Activated CD8-positive, alpha-beta memory T cell treated with anti-CD3 and anti-CD28 coated beads for 4 hours (primary cell): ENCODE measurements at places on chromosomes 5 and 9.

GRCh38 chr9:13380903-13381302, 101.4 kb upstream of the MPDZ start:
- DNase-seq = no peak

DNA sequence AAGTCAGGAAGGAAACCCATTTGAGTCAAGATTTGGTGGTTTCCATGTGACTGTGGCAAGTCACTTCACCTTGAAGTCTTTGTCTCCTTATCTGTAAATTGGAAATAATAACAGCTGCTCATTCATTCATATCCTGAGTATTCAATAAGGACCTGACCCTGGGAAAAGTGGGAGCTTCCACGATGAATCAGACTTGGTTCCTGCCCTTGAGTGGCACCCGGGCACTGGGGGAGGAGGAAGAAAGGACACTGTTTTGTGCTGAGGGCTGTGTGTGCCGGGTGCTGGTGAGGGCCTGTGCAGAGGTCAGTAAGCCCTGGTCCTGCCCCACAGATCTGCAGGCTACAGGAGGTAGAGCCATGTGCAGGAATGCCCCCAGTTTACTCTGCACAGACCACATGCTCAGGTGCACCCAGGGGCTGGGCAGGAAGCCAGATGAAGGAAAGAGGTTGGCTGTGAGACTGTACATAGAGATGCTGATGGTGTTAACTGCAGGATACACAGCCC, 6.8 kb downstream of the NDST1 start:
- no peak for DNase-seq

- DNase-seq = no peak
Measured at GRCh38 chr5:29351170-29351569, 1842.3 kb upstream of the CDH6 start.

DNA sequence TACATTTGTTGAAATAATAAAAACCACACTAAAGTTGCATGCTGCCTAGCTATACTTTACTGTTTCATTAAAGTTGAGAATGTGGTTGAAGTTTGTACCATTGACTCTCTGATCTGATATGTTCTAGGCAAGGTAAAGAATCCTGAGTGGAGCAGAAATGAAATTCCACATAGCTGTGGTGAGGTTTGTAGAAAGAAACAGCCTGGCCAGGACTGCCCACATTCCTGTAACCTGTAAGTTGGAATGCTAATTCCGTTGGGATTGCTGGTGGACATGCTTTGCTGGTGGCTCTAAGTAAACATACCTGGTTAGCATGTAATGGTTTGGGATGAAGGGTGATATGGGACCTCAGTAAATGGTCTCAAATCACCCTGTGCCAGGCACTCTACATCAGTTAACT, 16.8 kb downstream of the NFX1 start:
- no peak for DNase-seq

- DNase-seq = no peak
Measured at GRCh38 chr5:120229036-120229435, 235.1 kb upstream of the PRR16 start.

DNA sequence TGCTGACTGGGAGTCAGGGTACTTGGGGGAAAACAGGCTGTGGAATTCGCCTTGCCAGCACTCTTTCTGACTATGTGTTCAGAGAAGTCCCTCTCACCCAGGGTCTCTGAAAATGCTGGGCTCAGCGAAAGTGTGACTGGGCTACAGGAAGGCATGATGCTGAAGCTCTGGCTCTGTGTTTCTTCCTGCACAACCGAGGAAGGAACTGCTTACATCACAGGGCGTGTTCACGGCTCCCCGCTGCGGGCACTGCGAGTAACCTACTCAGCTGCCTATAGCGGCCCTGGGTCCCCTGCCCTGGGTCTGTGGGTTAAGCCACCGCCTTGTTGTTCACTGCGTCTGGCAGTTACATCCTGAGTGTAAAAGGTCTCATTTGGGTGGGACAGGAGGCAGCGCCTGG, 222.4 kb upstream of the IRX4 start:
- DNase-seq = no peak

DNA sequence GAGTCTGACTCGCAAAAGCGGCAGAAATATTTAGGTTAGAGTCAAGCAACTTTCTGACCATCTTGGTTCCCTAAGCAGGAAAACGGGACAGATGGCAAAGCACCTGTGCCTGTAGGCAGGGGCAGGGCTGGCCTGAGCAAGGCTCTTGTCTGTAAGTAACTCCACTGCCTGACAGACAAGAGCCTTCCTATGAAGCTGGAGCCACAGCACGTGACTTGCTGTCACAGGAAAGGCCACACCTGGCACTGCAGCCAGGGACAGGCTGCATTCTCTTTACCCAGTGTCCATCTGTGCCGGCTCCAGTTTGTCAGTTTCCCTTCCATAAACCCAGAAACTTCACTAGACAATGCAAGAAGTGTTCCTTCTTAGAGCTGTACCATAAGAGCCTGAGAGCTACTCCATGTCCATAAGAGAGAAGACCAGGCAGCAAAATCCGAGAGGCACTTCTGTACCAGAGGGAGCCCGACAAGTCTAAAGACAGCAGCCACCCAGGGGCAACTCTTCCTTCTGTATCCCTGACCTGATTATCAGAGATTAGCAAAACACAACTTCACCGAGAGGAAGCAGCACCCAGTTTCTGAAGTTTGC, 78.1 kb downstream of the GPR21 start:
- no peak for DNase-seq

DNA sequence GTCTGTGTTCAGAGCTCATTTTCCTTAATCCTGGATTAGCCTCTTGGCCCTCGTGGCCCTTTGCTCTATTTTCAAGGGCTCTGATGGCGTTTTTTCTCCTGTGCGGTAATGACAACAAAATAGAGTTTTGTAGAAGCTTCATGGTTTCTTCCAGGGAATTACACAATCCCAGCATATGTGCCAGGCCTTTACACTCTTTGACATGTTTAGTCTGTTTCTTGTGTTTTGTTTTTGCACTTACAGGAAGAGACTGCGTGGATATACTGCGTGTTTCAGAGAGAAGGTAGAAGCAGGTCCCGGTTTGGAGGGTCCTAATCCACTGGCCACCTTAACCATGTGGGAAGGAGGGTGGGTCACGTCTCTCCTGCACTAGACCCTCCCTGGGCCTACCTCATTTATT, 400.2 kb upstream of the IRX4 start:
- DNase-seq = no peak

GRCh38 chr9:123453076-123453667, 97.2 kb downstream of the CRB2 start:
- no peak for DNase-seq

- no peak for DNase-seq
Measured at GRCh38 chr5:42337143-42337542, 86.1 kb upstream of the GHR start.

GRCh38 chr5:128870923-128871322, 94.4 kb upstream of the SLC27A6 start:
- DNase-seq = no peak

GRCh38 chr9:10268531-10269485, 344.0 kb downstream of the PTPRD start:
- DNase-seq = no peak

- DNase-seq = no peak
Measured at GRCh38 chr5:78424665-78425064, 64.2 kb downstream of the SCAMP1 start.

GRCh38 chr9:73234008-73234360, 82.3 kb downstream of the ANXA1 start:
- no peak for DNase-seq

- DNase-seq = no peak
Measured at GRCh38 chr5:61303346-61303745, 28.7 kb upstream of the ZSWIM6 start.

GRCh38 chr9:121997791-121998190, 95.3 kb downstream of the TTLL11 start:
- DNase-seq = no peak

DNA sequence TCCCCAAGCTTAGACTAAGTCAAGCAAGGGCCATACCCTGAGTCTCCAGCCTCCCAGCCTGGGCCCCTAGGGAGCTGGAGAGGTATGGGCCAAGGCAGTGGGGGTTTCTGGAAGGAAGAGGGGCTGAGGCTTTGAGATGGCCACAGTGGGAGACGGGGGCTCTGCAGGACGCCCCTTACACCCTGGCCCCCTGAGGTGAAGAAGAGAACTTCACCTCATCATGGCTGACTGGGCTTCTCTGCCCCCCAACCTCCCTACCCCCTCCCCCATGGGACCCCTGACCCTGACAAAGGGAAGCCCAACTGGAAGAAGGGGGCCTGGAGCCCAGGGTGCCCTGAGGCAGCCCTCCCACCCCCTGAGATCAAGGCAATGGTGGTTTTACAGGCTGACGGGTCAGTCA, 25.8 kb downstream of the PCDH1 start:
- DNase-seq = no peak

DNA sequence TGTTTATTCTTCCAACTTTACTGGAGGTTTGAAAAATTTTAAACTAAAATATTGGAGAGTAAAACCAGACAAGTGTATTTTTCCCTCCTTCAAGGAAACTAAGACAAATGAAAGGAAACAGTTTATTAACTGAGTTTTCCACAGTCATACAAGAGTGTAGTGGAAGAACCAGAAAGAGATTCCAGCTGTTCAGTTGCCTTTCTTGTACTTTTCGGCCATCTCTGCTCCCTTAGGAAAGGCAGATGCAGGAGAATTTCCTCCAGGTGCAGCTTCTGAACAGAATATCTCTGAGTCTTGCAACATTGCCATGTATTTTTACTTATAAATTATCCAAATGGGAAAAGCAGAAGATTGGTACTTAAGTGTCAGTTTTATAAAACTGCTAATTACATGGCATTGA, 217.1 kb downstream of the MAST4 start:
- DNase-seq = no peak

DNA sequence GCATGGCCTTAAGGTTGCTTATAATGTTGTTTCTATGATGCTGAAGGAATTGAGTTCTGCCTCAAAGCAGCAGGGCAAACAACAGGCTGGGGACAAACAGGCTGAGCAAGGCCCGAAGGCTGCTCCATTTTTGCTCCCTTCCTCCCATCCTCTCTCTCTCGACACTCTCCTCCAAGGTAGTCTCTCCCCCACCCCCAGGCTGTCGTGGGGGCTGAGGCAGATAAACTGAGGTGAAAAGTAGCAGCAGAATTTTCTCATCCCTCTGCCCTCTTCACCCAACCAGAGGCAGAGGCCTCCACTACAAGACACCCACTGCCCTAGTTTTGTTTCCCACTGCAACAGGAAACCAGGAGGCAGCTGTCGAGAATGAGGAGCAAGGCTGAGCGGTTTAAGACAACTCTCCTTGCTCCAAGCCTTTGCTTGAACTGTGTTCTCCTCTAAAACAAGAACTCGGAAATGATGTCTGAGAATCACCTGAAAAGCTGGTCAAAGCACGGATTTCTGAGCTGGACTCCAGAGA, 13.5 kb upstream of the GNA14 start:
- no peak for DNase-seq

GRCh38 chr5:80346055-80346454, 26.3 kb downstream of the SPZ1 start:
- no peak for DNase-seq

- no peak for DNase-seq
Measured at GRCh38 chr9:70398145-70398556, 16.3 kb downstream of the KLF9 start.

DNA sequence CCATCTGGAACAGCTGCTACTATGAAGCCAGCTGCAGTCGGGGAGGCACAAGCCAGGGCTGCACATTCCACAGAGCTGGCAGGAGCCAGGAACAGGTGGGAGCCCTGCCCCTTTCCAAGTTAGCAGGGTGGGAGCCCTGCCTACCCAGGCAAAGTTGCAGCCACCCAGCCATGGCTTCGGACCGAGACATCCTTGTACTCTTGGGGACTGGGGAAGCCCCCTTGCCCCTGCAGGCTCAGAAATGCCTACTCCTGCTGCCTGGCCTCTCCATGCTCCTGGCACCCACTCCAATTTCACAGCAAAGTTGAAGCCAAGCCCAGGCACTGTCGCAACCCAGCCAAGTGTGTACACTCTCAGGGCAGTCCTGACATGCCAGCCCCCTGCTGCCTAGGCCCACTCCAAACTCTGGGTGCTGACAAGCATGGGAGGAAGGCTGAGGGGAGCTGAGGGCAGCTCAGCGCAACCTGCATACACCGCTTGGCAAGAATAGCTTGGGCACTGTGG, 165.1 kb downstream of the RNF180 start:
- DNase-seq = no peak

DNA sequence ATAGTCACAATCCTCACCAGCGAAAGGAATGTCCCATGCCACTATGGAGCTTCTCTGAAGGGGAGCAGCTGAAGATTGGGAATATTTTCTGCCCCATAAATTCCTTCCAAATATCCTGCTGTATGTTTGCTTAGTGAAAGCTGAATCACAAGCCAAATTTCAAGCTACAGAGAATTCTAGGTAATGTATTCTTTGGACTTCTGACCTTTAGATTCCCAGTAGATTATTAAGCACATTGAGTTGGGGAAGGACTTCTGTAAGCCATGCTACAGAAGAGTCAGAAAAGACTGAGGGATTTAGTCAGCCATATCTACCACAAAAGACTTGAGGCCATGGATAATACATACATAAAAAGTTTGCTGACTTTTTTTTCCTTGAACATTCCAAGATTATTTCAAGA, 1342.0 kb upstream of the NUDT12 start:
- no peak for DNase-seq

- DNase-seq = no peak
Measured at GRCh38 chr9:71743217-71743705, 25.1 kb downstream of the CEMIP2 start.

DNA sequence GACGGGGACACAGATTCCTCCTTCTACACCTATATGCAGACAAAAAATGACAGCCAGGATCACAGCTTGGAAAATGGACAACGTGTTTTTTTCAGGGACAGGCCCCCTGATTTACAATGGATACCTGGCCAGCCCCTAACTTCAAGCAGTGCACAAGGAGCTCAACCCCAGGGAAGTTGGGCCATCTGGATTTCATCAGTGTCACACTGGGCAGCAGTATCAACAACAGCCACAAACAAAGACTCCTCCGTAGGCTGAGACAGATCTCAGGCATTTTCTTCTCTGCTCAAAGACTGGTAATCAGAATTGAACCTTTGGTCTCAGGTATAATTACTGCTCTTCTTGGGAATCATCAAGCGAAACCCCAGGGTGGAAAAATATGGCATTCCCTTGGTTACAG, 374.0 kb downstream of the ZNF608 start:
- no peak for DNase-seq

DNA sequence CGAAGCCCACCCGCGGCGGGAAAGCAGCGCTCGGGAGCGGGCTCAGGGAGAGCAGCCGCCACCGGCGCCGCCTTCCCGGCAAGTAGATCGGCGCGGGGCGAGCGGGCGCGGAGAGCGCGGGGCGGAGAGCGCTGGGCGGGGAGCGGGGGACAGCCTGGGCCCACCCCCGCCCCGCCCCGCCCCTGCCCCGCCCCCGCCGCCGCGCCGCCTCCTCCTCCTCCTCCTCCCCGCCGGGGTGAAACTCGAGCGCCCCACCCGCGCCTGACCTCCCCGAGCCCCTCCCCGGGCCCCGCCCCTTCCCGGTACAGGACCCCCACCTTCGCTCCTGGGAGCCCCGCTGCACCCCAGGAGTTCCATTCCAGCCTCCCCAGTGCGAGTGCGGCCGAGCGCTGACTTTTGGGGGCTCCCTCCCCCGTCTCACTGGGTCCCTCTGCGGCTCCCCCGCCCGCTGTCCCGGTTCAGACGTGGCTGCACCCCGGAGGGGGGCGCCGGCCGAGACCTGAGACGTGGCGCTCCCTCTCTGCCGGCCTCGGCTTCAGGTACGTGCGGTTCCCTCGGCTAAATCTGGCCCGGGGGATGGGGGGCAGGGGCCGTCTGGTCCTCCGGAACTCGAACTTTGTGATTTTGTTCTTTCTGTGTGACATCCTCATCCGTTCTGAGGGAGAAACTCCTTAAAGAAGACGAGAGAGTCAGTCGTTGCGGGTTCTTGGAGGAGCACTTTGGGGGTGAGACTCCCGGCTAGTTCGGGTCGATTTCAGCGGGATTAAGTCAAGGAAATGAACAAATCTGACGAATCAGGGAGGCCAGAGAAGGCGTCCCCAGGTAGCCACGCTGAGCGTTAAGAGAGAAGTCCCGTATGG, at the start of gene SEMA5A:
Gene SEMA5A, minus strand, starts transcription at position 84 of the 860 bp plus-strand sequence. CDS start 166,129 bp downstream, outside the sequence.
- no peak for DNase-seq
